ENCODE measurements at places on chromosomes 1 and 21.

- DNase-seq: no peak
Measured at GRCh38 chr1:53585565-53585964, 126.4 kb downstream of the DMRTB1 start.

DNA sequence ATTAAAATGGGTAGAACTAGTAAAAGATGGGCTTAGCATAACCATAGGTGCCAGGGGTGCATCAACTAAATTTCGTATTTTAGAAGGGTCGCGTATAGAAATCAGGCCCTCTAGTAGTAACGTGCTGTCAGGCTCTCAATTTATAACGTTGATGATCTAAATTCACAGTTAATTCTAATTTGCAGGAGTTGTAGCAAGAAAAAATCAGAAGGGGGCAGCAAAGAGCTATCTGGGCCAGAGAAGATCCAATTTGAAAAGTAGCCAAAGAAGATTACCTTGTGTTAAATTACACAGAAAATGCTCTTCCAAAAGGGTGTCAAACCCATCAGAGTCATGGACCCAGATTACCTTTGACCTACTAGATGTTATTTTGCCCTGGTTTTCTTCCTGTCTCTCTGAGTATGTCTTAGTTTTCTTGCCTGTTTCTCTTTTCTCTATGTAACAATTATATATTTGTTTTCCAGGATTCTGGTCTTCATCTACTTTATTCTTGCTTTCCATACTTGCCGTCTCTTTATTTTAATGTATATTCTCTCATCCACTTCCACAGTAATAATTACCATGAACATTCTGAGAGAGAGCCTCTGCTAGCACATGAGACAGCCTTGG lies 1030.9 kb downstream of the AMY1C start:
- no peak for DNase-seq

DNA sequence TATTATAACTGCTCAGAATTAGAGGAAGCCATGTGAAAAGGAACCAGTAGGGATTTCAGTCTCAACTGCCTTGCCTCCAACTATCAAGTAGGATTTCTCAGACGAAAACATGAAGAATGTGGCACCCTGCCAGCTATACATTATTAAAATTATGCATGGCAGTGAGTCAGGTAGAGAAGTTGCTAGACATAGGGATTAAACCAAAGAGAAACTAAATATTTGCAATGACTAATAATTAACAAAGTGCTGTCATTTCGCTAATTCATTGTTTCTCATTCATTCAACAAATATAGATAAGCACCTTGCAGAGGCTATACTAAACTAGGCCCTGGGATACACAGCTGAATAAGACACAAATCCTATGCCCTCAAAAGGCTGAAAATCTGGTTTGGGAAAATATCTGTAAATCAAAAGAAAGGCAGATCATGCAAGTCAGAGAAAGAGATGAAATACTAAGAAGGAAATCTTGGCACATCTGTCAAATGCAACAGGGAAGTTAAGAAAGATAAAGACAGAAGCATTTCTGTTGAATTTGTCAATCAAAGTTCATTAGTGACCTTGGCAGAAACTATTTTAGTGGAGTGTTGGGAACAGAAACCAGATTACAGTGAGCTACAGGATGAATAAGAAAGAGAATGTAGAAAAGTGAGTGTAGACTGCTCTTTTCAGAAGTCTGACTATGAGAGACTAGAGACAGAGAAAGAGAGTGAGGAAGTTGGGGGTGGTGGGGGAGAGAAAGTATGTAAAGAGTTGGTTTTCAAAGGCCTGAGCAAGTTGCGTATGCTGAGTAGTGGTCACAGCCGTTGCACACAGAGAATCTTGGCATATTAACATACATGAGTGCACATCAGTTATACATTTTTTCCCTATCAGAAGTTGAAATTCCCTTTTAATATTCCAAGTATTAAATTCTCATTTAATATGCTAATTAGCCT lies 14.7 kb upstream of the NBPF11 start:
- DNase-seq: no peak

DNA sequence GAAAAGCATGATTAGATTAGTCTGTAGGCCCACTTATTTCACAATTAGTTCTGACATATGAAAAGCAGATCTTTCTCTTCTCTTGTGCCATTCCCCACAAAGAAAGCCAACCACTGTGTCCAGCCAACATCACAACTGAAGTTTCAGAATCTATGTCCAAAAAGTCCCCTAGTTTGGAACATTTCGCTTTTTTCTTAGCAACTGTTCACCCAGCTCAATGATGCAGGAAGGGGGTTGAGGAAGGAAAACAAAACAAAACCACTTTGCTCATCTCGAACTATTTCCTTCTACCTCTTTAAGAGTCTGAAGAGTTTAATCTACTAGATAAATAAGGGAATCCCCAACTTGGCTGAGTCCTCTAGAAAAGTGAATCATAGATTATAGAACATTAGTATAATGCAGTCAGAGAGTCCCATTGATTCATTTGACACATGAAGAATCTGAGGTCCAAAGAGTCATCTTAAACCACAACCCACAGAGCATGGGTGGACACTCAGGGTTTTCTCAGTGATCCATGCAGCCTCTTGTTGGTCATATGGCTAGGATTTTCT lies 159.3 kb upstream of the SGIP1 start:
- no peak for DNase-seq

DNA sequence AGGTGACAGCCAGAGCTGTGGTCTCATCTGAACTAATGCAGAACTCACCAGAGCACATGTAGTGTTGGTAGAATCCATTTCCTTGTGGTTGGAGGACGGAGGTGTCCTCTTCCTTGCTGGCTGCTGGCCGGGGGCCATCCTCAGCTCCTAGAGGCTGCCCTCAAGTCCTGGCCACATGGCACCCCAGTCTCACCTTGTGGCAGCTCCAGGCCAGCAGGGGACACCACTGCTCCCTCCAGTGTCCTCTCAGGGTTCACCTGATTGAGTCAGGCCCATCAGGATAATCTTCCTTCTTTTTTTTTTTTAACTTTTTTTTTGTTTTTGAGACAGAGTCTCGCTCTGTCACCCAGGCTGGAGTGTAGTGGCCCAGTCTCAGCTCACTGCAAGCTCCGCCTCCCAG lies 2.9 kb downstream of the KCNE1 start:
- DNase-seq: no peak

- DNase-seq: no peak
Measured at GRCh38 chr1:90862782-90863181, 145.7 kb upstream of the BARHL2 start.

- DNase-seq: no peak
Measured at GRCh38 chr1:183194527-183195141, 8.6 kb downstream of the LAMC2 start.

GRCh38 chr1:56068908-56069307 lies 510.5 kb downstream of the PLPP3 start:
- DNase-seq: no peak

GRCh38 chr1:45037456-45037855 lies 25.4 kb downstream of the UROD start:
- DNase-seq: no peak

DNA sequence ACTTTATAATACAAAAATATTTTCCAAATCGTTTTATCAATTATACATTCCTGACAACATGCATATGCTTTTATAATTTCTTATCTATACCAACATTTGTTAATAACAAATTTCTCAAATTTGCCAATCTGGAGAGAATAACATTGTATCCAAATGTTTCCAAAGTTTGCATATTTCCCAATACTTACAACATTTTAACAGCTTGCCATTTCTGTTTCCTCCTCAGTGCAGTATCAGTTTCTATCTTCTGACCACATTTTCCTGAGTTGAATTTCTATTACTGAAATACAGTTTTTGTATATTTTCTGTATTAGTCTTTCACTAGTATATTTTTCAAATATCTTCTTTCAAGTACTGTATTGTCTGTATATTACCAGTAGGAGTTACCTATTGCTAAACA lies 1594.3 kb downstream of the PLA2G4A start:
- DNase-seq: no peak

DNA sequence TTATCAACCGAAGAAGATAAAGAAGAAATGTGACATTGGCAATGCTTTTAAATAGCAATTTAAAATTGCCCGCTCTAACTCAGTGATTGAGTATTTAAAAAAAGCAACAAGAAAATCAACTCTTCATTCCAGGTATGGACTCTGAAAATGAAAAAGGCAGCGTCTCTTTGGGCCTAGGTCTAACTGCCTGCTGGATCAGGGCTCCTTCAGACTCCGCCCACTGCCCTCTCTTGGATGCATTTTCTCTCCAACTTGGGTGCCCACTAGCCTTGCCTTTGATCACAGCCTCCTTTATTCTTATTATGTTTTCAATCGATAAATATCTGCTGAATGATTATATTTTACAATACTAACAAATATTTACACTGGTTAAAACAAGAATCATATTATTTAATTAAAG lies 268.9 kb downstream of the MRPL39 start:
- no peak for DNase-seq

DNA sequence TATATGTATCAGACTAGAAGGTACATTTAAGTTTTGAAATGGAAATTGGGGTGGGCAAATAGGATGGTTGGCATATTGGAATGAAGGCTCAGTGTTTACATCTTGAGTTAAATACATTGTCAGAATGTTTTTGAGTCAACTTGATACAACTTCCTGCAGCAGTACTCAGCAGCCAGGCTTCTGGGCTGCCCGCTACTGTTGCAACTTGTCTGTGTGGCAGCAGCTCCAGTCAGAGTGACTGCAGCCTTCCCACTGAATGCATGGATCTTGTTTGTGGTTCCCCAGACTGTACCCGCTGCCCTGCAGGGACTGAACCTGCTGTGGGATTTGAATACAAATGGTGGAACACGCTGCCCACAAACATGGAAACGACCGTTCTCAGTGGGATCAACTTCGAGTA lies 24.9 kb upstream of the SARS1 start:
- no peak for DNase-seq

DNA sequence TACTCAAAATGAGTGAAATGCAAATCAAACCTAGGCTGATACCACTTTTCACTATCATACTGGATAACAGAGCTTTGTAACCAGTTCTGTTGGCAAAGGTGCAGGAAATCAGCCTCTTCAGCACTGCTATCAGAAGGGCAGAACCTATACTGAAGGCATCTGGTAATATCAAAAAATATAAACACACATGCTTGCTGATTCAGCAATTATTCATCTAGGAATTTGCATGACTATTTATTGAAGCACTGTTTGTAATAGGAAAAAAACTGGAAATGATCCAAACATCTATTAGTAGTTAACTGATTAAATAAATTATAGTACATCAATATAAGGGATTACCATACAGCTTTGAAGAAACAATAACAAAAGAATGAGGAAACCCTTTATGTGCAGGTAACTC lies 21.4 kb downstream of the ARHGAP29 start:
- no peak for DNase-seq

All from activated CD8-positive, alpha-beta memory T cell treated with anti-CD3 and anti-CD28 coated beads for 1 hour (primary cell).